Central memory CD4-positive, alpha-beta T cell (primary cell): ENCODE measurements at places on chromosomes 12 and 14.

- no peak for DNase-seq
Observed at GRCh38 chr12:96085475-96085874, 50.1 kb upstream of the LTA4H start.

- DNase-seq: no peak
Observed at GRCh38 chr12:12665194-12665593, 30.8 kb downstream of the GPR19 start.

DNA sequence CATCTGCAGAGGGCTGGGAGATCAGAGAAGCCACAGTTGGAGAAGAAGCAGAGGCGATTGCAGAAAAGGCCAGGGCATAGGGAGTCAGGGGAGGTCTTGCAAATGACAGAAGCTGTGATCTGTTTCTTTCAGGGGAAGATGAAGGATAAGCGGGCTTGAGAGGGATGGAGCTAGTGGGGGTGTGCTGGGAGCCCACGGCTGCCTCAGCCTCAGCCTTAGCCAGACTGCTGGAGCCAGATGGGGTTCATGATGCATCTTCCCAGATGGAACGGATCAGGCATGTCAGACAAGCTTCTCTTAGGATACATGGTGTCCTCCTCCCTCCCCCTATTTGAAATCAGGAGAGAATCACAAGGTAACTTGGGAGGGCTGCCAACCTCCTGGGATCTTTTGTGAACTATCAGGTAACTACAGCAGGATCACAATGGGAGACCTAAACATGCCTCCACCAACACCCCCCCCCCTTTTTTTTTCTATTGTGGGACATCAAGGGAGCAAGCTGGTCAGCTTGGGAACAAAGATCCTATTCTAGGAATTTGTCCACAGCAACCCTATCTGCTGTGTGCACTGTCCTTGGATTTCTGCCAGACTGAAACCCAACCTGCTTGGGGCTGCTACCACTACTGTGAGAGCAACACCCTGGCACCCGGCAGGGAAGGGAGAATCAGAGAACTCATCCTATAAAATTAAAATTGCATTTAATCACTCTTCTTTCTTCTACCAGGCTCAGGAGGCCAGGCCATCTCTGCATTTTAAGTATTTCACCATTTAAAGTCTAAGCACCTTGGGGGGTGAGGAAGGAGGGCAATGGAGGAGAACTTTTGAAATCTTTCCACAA is 10.7 kb upstream of the ATP2A2 start:
- no peak for DNase-seq

GRCh38 chr14:74549588-74549987 is 56.0 kb downstream of the ISCA2 start:
- DNase-seq: no peak

- no peak for DNase-seq
Observed at GRCh38 chr12:72141381-72141780, 130.8 kb upstream of the TRHDE start.

GRCh38 chr12:47378222-47378582 is 298.4 kb upstream of the AMIGO2 start:
- DNase-seq: no peak

DNA sequence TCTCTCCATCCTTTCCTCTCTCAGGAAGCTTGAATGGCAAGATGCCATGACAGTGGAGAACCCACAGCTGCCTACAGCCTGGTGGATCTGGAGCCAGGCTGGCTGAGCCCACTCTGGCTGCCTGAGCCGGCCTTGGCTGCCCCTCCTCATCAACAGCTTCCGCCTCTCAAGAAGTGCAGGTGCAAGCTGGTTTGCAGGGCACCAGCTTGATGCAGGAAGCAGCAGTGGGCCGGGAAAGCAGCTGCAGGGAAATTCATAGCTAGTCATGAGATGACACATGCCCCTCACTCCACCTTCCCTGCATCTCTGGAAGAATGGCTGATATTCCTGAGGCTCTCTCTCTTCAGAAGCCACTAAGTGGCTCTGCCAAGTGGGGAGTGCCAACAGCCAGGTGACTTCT is 289.1 kb downstream of the RPS29 start:
- no peak for DNase-seq

DNA sequence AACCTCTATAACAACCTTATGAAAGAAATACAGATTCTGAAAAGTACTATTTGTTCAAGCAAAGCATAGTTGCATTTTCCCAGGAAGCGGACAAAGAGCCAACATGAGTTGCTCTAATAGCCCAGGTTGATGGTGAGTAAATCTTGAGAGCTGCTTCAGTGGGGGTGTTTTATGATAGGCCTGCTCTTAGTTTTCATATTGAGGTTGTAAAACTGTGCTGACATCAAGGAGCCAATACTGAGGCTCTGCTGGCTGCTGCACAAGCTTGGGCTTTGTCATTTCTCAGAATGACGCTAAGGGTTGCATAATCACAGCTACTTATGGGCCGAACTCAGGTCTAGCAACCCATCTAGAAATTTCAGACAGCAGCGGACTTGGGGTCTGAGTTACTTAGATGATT is 11.5 kb downstream of the TBC1D30 start:
- no peak for DNase-seq

DNA sequence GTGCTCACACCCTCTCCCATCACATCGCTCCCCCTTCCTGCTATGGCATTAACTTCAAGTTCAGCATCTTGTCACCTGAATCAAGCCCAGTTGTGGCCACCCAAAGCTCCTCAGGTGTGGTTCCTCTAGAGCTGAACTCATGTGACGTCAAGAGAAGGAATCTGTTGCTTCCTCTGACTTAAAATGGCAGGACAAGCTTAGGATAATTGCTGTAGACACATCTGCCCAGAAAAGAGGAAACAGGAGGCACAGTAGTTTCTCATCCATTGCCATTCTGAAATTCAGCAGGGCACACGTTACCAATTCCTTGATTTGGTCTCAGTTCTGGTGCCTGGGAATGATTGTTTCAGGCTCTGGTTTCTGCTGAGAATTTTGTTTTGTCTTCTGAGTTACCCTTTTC is 52.1 kb downstream of the RCOR1 start:
- no peak for DNase-seq

- DNase-seq: no peak
Observed at GRCh38 chr14:88533064-88533602, 21.7 kb downstream of the PTPN21 start.

GRCh38 chr12:3453990-3454680 is 36.9 kb upstream of the PRMT8 start:
- DNase-seq: no peak

DNA sequence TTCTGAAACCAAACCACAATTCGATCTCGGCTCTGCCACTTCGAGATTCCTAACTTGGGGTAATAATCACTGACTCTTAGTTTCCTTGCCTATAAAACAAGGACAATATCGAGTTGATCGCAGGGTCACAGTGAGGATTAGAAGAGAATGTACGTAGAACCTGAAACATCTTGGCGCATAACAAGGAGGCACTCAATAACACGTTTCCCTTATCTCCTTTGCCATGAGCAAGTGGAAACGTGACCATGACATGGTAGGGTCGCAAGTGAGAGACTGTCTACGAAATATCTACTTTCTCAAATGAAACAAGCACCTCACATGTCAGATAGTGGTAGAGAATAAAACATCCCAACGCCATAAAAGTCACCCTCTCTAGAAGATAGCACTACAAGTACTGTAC is 2.3 kb downstream of the DICER1 start:
- no peak for DNase-seq

DNA sequence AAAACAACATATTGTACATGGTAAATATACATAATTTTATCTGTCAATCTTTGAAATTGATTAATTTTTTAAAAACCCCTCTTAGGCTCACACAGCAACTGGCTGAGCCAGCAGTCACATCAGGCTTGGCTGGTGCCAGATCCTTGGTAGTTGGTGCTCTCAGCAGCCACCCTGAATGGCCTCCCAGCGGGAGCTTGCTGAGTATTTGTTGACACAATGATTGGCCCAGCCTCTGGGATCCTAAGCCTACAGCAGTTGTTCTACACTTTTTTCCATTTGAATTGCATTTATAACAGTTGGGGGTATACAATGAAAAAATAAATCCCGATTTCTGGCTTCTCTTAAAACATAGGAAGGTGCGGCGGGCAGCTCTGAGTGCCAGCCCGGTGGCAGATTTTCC is 11.1 kb downstream of the PRKAB1 start:
- no peak for DNase-seq

DNA sequence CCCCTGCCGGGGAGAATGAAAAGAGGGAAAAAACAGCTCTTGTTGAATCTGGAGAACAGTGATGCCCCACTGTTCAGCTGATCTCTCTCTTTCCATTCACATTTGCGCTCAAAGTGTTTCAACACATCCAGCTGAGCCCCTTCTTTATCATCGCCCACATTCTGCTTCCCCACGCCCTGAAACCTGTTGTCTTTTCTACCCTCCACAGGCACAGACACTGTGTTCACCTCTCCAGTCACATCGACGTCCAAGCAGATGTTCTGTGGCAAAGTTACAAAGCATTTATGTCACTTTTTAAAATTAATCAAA is 338.7 kb downstream of the EGLN3 start:
- no peak for DNase-seq

DNA sequence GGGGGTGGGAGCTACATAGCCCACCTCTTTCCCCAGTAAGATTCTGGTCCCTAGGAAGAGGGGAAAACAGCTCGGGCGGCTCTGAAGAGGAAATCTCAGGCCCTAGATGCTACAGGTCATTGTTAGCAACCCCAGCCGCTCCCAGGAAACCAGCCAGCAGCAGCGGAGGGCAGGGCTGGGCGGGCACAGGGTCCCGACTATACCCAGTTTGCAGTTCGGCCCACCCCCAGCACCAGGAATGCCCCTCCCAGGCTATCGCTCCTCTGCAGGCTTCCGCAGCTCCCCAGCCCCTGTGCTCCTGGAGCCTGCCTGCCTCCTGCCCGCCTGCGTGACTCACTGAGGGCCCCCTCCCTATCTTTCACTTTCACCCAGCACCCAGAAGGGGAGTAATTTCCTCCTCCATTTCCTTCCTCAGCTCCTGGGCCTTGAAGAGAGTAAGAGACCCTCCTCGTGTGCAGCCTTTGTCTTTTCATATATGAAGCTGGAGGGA is 27.2 kb upstream of the PNMA1 start:
- peak; percentile 66 for DNase-seq

GRCh38 chr12:1782215-1782614 is 38.1 kb upstream of the LRTM2 start:
- DNase-seq: no peak

DNA sequence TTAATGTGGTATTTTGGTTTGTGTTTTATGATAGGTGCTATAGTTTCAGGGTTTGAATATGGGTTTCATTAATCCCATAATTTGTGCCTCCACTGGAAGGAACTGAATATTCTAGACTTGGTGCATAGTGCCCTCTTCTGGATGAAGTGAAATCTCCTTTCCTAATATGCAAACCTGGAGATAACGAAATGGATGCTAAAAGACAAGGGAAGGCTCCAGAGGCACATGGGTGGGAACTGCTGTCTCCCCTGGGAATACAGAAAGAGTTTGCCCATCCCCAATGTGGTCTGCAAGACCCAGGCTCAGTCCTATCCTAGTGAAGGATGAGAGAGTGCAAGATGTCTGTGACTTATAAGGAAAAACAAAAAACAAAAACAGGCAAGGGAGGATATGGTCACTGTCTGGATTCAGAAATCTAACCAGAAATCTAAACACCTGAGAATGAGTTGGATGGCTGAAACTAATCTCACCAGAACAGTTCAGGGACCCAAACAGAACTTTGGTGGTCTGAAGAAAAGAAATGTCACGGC is 142.3 kb upstream of the TMPO start:
- DNase-seq: no peak

- no peak for DNase-seq
Observed at GRCh38 chr12:64080319-64081007, 141.6 kb downstream of the KICS2 start.

DNA sequence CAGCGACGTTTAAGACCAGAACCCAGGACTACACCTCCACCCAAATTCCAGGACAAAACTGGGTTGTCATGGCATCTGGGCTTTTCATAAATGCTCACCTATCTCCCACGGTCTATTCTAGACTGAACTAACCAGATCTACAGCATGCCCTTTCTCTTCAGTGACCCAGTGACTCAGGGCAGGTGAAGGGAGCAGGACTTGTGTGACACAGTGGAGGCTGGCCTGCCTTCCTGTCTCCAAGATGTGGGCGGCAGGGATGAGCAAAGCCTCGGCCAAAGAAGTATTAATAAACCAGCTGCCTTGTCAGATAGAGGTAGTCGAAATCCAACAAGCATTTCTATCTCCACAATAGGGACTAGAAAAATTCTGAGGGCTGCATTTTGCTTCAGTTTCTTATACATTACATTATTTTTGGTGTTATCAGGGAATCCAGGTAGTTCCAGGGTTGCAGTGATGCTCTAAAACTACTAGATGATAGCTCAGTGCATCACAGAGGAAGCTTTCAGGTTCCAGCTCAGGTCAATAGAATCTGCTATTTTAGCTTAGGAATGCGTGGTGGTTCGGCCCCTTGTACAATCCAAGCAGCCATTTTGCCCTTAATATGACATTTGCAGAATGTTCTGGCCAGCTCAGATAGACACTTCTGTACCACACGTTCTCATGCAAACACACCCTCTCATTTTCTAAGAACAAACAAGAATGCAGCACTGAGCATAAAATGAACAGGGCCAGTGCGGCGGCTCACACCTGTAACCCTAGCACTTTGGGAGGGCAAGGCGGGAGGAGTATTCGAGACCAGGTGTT is 4.2 kb upstream of the GLRX5 start:
- DNase-seq: no peak

GRCh38 chr12:90030726-90031125 is 322.1 kb upstream of the ATP2B1 start:
- no peak for DNase-seq

DNA sequence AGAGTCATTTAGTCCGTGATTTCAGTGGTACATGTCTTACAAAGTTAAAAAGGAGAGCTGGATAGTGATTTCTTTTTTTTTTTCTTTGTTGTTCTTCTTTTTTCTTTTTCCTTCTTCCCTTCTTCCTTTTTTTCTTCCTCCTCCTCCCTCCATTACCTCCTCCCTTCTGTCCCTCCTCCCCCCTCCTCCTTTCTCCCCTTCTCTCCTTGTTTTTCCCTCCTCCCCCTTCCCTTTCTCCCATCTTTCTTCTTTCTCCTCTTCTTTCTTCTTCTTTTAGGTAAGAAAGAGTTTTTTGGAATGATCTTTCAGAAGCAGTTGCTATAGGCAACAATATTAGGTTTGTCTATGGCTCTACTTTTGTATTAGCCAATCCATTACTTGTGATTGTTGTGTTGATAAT is 368.6 kb downstream of the RAD51B start:
- DNase-seq: no peak

GRCh38 chr12:101436136-101436535 is 28.6 kb upstream of the ARL1 start:
- no peak for DNase-seq

- DNase-seq: no peak
Observed at GRCh38 chr14:95609398-95609990, 74.6 kb downstream of the GLRX5 start.

GRCh38 chr14:104723651-104724406 is at the start of gene ADSS1:
ADSS1 (plus strand) TSS chr14:104724229; CDS start chr14:104724271, 42 bp downstream.
- DNase-seq: peak; percentile 55

GRCh38 chr14:74720526-74720925 is 7.6 kb downstream of the FCF1 start:
- DNase-seq: no peak
